Stimulated activated CD4-positive, alpha-beta T cell treated with anti-CD3 and anti-CD28 coated beads, Interleukin-12 subunit alpha, Interleukin-12 subunit beta, amount 100 ng/mL, for 24 hours (primary cell): ENCODE measurements at places on chromosomes 12 and 14.

DNA sequence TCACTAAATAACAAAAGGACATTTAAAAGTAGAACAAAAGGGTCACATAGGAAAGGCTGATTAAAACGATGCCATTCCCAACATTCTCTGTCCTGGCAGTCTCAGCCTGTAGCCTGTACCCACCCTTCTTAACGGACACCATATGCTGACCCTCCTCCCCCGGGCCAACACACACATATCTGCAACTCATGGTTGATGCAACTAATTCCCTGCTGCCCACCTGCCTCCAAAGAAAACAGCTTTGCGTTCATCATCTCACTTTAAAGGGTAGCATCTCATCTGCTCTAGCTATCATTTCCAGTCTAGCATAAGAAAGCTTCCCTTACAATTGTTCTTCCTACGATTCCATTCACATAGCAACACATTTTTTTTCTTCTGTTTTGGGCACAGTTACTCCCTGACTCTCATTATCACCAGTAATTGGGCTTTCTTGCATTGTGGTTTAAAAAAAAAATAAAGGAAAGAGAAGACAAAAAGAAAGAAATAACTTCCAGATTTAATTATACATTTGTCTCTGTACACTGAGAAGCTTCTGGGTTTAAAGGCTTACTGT, 92.9 kb downstream of the KCNC2 start:
- no peak for DNase-seq

DNA sequence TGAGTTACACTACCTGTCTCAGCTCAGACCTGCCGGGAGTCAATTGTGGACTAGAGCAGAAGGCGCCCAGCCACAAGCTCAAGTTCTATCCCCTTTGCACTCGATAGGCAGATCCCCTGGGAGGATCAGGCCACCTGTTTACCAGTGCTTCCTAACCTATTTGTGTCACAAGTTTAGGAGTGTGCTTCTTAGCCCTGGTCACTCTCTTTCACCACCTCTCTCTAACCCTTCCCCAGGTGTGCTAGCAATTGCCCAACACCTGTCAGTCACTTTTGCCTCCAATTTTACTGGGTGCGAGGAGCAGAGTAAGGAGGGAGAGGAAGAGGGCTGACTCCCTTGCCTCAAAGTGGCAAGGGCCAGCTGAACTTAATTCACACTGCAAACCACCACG, 745 bp upstream of the NAA30 start:
- DNase-seq = no peak

GRCh38 chr12:79174626-79175025, 310.1 kb downstream of the SYT1 start:
- no peak for DNase-seq

DNA sequence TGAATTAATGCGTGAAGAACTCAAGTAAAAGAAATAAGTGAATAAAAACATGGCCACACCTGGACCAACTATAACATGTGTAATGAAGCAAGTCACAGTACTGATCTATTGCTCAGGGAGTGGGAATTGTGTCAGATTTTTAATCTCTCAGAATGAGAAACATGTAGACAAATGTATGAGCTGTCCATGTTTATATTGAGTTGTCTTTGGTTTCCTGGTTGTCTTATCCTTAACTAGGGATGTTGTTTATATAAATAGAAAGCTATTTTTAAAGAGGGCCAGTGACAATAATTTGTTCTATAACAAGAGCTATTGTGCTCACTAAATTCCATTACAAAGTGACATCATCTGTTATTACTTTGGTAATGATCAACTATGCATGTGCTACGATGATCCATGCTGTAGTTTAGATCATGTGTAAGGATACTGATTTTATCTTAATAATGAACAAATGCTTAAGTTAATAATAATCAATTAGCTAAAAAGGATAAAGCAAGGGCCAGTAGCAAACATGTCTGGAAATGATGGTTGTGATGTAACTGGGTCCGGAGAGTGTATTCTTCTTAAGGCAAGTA, 91.3 kb upstream of the RTL1 start:
- DNase-seq = no peak

DNA sequence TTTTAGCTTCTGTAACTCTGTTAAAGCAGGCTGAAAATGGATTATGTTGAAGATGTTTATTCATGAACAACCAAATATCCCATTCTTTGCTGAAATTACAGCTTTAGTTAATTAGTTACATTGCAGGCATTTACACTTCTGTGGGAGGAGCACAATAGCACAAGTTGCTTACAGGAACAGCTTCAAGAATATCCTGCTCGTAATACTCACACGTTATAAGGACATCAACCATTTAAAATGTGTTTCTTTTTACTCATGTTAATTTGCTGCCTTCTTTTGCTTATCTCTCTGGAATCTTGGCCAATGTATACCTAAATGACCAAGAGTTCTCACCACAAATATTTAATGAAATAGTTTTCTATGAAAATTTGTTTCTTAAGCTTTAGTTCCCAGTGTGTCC, 305.2 kb upstream of the SYT1 start:
- no peak for DNase-seq
